ENCODE measurements at places on chromosomes 11 and 22.

DNA sequence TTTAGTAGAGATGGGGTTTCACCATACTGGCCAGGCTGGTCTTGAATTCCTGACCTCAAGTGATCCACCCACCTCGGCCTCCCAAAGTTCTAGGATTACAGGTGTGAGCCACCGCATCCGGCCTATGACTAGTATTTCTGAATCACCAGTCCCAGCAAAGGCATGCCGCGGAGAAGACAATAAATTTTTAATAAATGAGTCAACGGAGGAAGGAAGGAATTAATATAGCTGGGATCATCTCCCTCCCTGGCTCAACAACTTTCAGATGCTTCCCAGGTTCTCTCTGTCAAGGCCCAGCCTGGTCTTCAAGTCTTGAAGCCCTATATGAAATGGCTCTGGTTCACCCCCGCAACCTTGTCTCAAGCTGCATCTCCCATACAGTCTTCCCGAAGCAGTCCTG is 45.7 kb downstream of the CYTH4 start:
- DNase-seq: no peak

GRCh38 chr22:24069721-24070120 is 58.6 kb downstream of the CABIN1 start:
- DNase-seq: no peak

GRCh38 chr11:66363805-66364535 is 7.6 kb downstream of the SLC29A2 start:
- peak; percentile 71 for DNase-seq

DNA sequence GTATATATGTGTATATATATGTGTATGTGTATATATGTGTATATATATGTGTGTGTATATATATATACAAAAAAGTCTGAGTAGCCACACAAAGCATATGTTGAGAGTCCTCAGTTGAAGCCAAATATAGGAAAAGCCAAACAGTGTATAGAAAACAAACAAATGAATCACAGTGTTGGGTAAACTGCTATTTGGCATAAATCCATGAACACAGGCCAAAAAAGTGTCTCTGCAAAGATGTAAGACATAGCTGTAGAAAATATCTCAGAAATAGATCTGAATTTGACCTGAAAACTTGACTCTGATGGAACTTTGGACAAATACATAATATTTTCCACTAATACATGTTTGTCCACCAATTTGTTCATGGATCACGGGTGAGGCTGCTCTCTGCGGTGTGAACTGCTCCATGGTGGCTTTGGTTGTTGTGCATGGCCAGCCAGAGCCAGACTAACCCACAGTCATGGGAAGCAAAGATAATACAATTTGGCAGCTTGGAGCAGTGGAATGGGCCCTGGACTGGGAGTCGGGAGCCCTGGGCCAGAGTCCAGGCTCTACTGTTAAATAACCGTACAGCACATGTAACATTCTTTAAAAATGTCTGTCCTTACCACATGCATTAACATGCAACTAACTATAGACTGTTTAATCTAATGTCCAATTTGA is 76.9 kb upstream of the EED start:
- DNase-seq: no peak

DNA sequence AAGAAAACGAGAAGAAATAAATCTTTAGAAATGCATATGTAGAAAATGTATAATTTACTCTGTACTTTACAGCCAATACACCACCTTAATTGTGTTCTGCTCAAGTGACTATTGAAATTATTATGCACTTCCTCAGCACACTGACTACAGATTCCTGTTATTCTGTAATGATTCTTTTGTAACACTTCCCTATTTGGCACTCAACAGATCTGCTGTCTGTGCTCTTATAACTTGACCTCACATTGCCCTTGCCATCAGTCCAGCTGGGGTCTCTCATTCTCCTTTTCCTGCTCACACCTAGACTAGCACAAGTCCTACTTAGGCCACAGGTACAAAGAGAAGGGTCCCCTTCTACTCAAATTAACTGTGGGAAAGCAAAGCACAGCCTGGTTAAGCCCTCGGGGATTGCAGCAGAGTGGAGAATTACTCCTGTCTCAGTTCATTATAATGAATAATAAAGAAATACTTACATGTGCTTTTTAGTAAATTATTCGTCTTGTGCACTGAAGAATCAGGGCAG is 860.4 kb downstream of the OPCML start:
- no peak for DNase-seq

DNA sequence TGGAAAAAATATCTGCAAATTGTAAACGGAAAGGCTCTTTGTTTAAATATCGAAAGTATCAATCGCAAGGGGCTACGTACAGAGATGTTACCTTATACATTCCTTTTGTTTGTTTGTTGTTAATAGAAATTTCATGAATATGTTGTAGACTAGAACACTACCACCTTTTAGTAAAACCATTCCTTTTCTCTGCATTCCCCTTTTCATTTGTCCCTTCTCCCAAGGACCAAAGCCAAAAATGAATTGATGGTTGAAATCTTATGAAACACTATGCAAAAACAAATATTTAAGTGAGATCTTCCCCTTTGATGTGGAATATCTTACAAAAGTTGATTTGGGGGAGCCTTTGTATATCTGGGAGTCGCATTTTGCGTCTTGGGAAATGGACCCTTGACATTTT is 2.1 kb downstream of the SLC17A6 start:
- no peak for DNase-seq

- no peak for DNase-seq
Measured at GRCh38 chr11:45211732-45212131, 65.3 kb downstream of the PRDM11 start.

DNA sequence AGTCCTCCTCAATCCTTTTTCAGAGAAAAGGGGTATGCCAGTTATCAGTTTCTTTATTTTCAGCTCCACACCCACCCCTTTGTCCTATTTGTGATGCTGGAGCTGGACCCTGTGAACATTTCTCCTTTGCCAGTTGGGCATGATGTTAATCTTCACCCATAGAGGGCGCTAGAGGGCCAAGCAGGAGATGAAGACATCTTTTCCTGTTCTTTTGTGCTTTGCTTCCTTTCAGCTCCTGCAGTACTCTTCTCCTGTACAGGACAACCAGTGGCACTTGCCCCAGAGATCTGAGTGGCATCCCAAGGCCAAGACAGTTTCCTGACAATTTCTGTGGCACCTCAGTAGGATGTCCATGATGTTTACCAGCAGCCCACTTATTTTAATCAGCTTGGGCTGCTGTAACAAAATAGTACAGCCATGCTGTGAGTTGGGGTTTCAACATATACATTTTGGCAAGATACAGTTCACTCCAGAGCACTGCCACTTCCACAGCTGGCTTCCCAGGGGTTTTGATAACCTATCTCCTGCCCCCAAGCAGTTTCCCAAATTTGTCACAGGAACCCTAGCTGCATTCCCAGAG is 4.6 kb downstream of the SAA2 start:
- no peak for DNase-seq

DNA sequence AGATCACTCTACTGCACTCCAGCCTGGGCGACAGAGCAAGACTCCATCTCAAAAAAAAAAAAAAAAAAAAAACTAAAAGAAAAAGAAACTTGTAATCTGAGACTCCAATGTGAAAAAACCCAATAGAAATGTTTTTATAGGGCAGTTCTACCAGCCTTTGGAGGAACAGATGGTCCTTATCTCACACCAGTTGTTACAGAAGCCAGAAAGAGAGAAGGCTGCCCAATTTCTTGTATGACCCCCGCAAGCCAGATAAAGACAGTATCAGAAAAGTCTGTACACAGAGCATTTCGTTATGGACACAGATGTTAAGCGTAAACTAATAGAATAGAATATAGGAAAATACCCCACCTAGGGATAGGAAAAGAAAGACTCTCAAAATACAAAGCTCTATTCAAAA is 11.3 kb upstream of the TSGA10IP start:
- no peak for DNase-seq

- no peak for DNase-seq
Measured at GRCh38 chr11:57358543-57358961, 20.4 kb downstream of the P2RX3 start.

- DNase-seq: no peak
Measured at GRCh38 chr11:65585396-65586246, 9.8 kb downstream of the EHBP1L1 start.

DNA sequence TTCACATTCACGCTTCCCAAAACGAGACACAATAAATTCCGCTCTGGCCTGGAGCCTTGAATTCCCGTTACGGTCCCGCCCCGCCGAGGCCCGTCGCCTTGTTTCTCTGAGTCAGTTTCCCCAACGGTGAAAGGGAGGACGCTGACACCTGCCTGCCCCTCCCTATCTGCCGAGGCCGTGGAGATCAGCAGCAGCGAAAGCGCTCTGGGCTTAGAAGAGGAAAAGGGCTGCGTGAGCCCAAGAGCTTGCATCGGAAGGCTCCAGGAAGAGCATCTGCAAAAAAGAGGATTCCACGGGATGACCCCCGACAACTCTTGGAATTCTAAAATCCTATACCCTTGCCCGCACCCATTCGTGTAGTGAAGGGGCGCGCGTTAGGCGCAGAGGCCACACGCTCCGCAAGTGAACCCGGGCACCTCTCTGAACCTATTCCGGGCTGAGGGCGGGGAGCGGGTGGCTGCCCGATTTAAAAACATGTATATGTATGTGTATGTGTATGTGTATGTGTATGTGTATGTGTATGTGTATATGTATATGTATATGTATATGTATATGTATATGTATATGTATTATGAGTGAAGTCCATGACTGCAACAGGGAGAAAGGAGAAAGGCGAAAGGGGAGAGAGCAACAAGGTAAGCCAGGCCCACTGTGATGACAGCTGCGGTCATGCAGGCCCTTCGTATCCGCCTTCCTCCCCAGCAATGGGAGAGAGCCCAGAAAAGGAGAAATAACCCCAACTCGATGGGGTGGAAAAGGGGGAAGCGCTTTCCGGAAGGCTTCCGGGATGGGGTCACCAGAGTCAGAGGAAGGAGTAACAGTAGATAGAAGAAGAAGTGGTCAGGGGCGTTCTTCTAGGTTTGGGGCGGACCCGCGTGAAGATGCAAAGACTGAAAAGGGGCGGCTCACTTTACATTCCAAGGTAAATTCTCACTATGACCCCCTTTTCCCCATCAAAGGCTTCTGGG is 948 bp upstream of the MRTFA start:
- DNase-seq: peak; percentile 71

DNA sequence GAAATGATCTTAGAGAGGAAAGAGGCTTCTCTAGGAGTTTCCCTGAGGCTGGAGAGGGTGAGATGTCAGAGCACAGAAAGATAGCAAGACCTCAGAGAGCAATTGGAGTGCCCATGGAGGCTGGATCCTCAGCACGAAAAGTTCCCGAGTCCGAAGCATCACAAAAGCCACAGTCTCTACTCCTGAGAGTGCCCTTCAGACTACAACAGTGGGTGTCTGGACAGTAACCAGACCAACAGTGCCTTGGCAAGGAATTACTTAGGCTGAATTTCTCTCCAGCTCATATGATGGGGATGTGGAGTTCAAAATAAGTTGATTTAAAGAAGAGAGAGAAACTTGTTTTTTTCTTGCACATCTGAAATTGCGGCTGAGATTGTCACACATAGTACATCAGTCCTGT is 31.9 kb upstream of the PSMA1 start:
- no peak for DNase-seq

GRCh38 chr11:61270354-61271076 is 24.6 kb downstream of the VWCE start:
- DNase-seq: no peak

- peak; percentile 87 for DNase-seq
Measured at GRCh38 chr11:69497221-69497787, 15.8 kb downstream of the LINC01488 start.

DNA sequence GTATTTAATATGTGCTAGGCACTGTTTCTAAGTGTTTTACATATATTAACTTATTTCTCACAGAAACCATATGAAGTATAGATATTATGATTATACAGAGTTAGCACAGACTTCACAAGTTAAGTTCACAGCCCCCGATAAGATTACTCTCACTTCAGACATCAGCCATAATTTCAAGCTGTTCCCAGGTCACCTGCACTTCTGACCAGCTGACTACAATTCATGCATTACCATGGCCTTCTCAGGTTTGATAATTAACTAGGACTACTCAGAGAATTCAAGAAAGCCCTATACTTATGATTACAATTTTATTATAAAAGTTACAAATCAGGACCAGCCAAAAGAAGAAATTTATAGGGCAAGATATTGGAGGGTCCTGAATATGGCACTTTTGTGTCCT is 68.2 kb upstream of the RRM1 start:
- DNase-seq: no peak

GRCh38 chr11:28457481-28458065 is 349.4 kb downstream of the METTL15 start:
- DNase-seq: no peak

- DNase-seq: no peak
Measured at GRCh38 chr11:130050257-130050656, 19.4 kb upstream of the APLP2 start.

DNA sequence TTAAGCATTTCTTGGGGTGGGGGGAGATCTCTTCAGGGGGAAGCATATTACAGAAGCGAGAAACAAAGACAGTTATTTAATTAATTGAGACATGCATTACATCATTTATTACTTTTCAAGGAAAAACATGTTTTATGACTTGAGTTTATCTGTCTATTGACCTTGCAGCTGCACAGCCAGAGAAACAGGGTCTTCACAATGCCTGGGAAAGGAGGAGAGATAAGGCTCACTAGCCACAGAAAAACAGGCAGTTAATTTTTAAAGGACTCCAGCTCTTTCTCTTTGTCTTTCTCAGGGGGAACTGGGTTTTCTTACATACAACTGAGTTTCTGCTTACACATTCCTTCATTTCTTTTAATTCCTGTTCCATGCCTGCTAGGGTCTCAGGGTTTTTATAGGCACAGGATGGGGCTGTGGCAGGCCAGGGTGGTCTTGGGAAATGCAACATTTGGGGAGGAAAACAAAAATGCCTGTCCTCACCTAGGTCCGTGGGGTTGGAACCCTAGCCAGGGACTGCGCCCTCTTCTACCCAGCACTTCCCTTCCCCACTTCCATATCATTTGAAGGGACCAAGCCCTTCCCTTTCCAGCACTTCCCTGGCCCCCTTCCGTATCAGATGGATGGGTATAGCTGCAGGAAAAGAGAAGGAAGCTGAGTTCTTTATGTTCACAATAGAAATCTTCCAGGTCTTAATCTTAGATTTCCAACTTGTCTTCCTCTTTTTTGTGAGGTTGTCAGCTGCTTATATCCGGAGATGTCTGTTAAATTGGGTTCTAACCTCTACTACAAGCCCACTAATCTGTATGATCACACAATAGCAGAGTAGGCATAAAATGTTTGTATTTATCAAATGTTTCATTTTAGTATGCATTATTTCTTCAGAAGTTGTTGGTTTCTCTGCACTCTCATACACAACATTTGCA is 38.3 kb downstream of the BIRC2 start:
- DNase-seq: no peak

DNA sequence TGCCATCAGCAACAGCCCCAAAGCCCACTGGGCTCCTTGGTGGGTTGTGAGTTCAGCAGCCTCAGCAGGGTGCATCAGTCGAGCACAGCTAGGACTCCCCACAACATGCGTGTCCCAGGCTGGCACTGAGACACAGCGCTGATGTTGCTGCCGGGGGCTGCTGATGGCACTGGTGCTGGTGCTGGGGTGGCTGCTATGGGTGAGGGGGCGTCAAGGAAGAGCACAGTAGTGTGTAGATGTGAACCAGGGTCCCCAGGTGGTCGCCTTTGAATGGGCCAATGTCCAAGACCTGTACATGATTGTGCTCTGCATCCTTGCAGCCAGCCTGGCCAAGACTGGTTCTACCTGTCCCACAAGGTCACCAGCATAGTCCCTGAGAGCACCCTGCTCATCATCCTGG is 121.3 kb upstream of the SERPIND1 start:
- DNase-seq: no peak

GRCh38 chr11:27216270-27217149 is 146.5 kb downstream of the CCDC34 start:
- DNase-seq: peak; percentile 49
